ENCODE measurements at places on chromosomes 3 and 15.

- no peak for DNase-seq
These were observed 395.8 kb downstream of the MAGI1 start for GRCh38 chr3:65642883-65643282.

DNA sequence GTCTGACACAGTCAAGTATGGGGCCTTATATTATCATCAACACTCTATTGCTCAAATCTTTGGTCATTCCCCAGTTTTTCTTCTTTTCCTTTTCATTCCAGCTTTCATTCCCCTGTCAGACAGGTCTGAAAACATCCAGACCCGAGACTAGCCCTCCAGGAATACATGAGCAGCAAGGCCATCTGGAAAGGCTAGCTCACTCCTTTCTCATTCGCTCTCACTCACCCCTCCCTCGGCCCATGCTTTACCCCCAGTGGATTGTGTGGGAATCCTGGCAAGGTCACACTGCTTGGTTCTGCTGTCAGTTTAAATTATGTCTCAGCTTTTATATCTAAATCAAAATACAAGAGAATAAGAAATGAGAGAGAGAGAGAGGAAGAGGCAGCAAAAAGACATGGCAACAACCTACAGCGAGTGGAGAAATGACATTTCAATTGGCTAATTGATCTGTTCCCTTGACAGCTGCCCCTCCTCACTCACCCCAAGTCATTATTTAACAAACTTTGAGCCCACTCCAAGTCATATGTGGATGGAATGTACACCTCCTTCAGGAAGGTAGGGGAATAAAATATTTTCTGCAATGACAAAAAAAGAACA is 962.2 kb downstream of the TUSC7 start:
- DNase-seq: no peak

- no peak for DNase-seq
These were observed 9.8 kb downstream of the GP5 start for GRCh38 chr3:194389269-194389668.

DNA sequence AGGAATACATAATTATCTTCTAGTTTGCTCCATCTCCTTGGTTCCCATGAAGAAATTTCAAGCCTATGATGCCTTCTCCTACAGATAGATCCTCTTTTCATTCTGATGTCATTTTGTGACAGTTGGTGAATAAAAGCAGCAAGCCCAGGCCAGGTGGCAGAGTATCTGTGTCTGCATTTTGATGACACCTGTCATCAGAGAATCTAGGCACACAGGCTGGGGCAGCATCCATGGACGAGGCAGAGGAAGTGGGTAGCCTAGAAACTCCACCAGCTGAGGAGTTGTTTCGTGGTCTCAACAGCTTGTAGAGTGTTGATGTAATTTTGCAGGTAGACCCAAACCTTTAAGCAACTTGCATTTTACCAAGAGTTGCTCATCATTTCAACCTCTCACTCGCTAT is 269.8 kb downstream of the FEZF2 start:
- DNase-seq: no peak

DNA sequence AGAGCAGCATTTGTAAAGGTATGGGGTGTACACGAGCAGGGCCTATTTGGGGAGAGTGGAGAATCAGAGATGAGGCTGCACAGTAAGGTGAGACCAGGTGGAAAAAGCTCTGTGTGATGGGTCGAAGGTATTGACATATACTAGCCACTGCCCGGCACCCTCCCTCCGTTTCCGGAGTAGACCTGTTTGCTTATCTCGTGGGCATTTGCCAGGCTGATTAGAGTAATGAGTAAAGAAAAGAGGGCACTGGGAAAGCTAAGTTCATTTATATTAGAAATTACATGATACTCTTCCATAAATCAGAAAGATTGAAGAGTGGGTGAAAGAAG is 46.2 kb upstream of the ATG7 start:
- no peak for DNase-seq

GRCh38 chr3:123696808-123697207 is 112.0 kb upstream of the HACD2 start:
- no peak for DNase-seq

DNA sequence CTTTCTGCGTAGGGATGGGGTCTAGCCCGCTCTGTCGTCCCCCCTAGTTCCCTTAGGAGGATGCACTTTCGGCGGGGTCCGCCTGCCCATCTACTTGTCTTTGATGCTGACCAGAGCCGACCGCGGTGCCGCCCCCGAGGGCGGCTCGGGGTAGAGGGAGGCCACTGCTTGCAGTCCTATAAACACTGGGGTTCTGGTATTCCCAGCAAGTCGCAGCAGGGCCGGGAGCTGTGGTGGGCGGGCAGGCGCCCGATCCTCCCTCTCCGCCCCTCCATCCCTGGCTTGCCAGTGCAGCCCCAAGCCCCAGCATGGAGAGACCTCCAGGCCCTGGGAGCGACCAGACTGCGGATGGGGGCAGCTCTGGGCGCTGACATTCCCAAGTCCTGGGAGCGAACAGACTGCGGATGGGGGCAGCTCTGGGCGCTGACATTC is 830 bp downstream of the SEMA4B start:
- no peak for DNase-seq

DNA sequence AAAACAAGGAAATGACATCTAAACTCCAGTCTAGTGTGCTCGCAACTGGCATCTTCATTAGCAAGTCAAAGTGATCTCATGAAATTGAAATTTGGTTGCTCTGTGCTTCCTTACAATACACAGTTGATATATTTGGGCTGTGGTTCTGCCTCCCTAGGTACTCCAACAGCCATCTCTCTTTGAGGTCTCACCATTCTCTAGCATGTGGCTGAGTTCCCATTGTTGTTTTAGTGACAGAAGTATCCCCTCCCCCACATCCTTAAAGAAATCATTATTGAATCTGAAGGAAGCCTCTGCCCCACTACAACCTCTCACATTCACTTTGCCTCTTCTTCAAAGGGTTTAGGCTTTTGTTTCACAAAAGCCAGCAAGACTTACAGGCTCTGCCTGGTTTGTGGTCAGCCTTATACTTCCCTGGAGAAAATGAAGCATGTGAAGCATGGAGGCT is 516.5 kb downstream of the NLGN1 start:
- no peak for DNase-seq

DNA sequence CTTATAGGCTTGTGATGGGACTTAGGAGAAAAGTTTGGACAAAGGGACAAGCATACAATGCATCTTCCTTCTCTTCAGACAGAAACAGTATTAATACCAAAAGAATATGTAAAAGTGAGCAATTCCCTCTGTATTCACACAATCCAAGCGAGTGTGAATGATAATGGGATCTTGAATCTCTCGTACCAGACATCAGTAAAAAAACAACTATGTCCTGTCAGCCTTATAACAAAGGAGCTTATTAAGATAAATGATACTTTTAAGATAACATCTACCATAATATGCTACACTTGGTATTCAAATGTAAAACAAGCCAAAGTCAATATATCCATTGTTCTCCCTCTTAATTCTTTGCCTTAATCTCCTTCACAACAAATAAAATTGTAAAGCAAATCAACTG is 288.6 kb upstream of the CNTN6 start:
- DNase-seq: no peak

DNA sequence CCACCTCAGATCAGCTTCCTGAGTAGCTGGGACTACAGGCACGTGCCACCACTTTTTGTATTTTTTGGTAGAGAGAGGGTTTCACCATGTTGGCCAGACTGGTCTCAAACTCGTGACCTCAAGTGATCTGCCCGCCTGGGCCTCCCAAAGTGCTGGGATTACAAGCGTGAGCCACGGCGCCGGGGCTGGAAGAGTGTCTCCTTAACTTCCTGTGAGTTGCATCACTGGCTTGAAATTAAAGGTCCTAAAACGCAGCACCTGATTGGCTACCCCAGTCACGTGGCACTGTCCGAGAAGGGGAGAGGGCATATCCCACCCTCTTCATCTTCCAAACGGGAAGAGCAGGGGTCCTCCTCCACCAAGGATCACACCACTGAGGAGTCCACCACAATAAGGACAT is 5.5 kb upstream of the FAM174B start:
- DNase-seq: no peak

- DNase-seq: no peak
These were observed 61.1 kb downstream of the SLC12A8 start for GRCh38 chr3:125151442-125151817.

DNA sequence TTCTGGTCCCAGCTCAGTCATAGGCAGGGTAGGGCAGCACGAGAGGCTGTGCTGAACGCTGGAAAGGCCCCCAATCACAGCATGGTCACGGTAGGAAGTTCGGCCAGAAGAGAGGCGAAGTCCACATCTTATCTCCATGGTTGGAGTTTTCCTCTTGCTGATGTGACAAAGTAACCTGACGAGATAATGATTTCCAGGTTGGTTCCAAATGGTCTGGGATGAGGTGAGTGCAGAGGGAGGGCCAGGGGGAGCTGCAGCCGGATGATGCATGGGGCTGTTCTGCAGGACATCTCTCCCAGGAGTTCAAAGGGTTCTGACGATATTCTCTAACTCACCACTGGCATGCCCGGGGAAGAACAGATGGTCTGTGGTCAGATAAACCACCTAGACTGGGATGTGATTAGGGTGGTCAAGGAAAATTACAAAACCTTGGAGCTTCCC is 83.2 kb upstream of the WNT5A start:
- DNase-seq: no peak

- no peak for DNase-seq
These were observed 14.7 kb upstream of the RPL29 start for GRCh38 chr3:52010431-52010830.

GRCh38 chr15:88833731-88834100 is 30.5 kb downstream of the ACAN start:
- DNase-seq: no peak

DNA sequence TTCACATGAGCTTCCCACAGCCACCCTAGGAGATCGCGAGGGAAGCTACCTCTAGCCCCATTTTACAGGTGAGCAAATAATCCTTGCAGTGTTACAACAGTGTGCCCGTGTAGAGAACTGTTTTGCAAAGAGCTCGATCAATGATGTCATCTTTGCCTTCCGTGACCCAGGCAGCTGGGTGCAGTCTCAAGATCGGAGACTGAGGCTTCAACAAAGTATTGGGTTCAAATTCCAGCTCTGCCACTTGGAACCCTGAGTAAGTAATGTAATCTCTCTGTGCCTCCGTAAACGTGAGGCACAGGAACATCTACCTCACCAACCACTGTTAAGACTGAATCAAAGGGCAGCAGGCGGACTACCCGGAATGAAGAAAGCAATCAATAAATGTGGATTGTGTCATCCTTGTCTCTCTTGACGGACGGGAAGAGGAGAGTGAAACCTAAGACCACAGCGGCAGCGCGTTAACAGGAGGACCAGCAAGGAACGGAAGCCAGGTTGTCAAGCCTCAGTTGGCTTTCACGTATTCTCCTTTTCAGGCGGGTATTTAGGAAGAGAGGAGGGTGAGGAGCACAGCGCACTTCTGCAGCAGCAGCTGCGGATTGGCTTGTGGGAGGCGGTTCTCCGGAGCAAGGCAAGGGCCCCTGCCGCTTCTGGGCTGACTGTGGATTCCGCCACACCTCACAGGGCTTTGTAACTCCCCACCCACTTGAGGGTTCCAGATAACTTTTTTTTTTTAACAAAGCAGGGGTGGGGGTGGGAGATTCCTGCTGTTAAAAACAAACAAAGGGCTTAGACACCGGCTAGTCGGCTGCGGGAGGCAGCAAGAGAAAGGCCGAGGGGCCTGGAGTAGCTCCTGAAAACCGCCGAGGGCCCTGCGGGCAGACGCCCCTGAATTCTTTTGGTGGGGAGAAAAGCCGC is 1.5 kb upstream of the SMAD3 start:
- DNase-seq: no peak

DNA sequence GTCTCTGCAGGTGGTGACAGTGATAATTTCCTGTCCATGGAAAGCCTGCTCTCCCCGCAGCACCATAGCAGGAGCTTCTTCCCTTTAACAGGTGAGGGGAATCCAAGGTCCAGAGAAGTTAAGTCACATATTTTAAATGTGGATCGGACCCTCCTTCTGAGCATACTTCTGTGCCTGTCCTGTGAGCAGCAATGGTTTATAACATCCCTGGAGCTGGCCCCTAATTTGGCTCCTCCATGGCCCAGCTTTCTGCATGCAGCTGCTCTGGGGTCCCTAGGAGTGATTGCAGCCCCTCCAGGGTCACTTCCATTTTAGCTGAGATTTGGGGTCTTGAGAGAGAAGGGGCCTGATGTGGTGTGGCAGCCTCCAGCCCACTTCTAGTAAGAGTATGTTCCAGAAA is 127.8 kb downstream of the EEFSEC start:
- no peak for DNase-seq

- no peak for DNase-seq
These were observed 84.9 kb upstream of the ETV5 start for GRCh38 chr3:186193534-186194450.

GRCh38 chr3:146468234-146468633 is 1.1 kb downstream of the PLSCR2 start:
- no peak for DNase-seq

- DNase-seq: no peak
These were observed 14.9 kb upstream of the HES1 start for GRCh38 chr3:194120789-194121770.

GRCh38 chr15:90851114-90851513 is 17.3 kb upstream of the FURIN start:
- DNase-seq: peak; percentile 51

DNA sequence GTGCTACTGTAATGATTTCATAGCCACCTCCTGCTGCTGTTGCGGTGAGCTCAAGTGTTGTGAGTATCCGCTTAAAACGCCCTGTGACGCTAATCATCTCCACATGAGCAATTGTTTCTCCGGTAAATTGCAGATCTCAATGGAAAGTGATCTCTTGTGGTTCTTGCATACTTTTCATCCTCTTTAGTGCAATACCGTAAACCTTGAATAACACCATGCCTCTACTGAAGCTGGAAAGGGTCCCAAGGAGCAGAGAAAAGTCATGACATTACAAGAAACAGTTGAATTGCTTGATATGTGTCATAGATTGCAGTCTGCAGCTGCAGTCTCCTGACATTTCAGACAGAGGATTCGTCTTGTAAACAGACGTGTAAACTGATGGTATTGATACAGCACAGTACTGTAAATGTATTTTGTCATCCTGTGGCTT is 6.0 kb upstream of the CEMIP start:
- DNase-seq: no peak

- no peak for DNase-seq
These were observed 65.1 kb upstream of the KLF13 start for GRCh38 chr15:31261266-31262142.

- DNase-seq: no peak
These were observed 71.2 kb upstream of the SOX14 start for GRCh38 chr3:137692803-137693431.

DNA sequence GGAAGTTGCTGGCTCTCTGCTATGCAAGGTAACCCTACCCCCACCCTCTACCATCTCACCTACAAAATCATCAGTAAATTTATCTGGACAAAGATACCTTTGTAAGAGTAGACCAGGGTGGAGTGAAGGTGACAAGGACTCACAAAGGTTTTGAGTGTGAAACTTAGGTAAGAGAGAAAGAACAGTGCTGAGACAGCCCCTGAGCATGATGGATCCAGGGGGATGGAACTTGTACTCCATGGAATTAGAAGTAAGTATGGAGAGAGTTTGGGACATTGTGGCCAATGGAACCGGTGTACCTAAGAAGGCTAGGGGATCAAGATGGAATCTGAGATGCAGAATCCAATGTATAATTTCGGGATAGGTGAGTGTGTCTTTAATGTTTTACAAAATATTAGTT is 153.0 kb upstream of the NSMCE3 start:
- no peak for DNase-seq

- DNase-seq: no peak
These were observed 285.7 kb downstream of the LRTM1 start for GRCh38 chr3:54642147-54642546.

- no peak for DNase-seq
These were observed 33.0 kb upstream of the SV2B start for GRCh38 chr15:91067036-91067435.

Data from activated naive CD8-positive, alpha-beta T cell treated with anti-CD3 and anti-CD28 coated beads, Interleukin-2, amount 50 U/mL, for 24 hours (primary cell).